ENCODE measurements at places on chromosomes 2 and 18.

- no peak for DNase-seq
Observed at GRCh38 chr2:160241251-160242137, 41.4 kb upstream of the ITGB6 start.

- no peak for DNase-seq
Observed at GRCh38 chr2:198411936-198412335, 607.5 kb downstream of the PLCL1 start.

DNA sequence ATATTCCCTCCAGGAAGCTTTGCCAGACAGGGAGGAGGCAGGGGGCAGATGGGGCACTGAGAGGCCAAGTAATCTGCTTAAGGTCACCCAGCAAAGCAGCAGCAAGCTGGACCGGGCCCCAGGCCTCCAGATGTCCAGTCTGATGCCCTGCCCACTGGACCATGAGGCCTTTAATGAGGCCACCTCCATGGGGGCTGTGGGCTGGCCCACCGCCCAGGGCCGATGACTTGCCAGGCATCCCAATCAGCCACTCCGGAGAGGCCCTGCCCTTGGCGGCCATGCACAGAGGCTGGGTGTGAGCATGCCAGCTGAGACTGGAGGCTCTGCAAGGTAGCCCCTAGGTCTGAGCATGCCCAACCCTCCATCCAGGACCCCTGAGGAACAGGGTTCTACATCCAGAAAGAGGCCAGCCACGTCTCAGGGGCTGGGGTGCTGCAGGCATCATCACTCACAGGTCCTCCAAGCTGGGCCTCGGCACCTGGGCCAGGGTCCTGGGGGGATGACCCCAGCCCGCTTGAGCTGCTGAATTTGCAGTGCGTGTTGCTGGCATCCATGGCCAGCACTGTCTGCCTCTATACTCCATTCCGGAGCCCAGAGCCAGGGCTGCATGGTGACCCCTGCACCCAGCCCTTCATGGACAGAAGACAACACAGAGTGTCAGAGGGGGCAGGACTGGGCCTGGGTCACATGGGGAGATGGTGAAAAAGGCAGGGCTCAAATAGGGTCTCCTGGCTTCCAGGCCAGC is 164.2 kb downstream of the INHBB start:
- DNase-seq, result no peak

DNA sequence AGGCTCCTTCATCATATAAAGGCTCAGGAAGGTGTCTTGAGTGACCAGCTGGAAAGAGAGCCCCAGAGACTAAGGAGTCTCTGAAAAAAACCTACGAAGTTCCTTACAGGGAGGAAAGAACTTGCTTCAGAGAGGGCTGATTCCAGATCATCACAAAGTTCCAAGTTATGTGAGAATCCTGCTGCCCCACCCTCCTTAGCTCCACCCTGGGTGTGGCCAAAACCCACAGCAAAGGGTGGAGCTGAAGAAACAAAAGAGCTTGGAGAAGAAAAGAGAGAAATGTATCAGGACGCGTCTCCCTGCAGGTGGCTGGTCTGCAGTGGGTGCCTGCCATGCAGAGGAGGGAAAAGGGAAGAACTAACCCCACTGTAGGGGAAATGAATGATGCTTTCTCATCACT is 32.8 kb upstream of the ZNF396 start:
- no peak for DNase-seq

GRCh38 chr18:74862094-74862493 is 264.4 kb downstream of the ZNF407 start:
- no peak for DNase-seq

DNA sequence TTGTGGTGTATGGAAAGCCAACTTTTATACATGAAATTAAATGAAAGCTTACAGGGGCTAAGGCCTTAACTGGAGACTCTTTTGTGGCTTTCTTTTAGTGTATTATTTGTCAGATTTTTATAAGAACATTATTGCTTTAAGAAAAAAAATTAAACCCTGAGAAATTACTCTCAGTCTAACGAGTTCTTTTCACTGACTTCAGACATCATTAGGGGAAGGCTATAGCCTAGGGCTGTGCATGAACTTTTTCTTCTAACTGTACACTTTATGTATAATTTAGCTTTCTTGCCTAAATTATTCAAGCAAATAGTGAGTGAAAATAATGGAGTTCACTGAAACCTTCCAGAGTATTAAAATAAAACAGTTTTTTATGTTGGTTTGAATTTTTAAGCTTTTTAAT is 151.1 kb upstream of the MEIS1 start:
- DNase-seq, result no peak

DNA sequence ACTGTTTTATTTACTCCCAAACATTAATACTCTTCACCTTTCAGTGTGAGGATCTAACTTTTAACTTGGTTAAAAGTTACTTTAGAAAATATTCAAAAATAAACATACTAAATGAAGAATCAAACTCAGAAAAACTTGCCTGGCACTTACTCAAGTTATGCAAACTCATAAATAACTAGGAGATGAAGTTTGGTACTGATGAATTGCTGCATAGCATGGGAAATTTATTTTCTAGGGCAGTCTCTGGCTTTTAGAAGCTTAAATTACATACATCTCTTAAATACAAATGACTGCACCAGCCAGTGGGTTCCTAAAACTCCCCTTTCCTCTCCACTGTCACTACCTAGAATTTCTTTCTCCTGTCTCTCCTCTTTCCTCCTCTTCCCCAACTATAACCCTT is 46.7 kb upstream of the CREB1 start:
- DNase-seq, result no peak

DNA sequence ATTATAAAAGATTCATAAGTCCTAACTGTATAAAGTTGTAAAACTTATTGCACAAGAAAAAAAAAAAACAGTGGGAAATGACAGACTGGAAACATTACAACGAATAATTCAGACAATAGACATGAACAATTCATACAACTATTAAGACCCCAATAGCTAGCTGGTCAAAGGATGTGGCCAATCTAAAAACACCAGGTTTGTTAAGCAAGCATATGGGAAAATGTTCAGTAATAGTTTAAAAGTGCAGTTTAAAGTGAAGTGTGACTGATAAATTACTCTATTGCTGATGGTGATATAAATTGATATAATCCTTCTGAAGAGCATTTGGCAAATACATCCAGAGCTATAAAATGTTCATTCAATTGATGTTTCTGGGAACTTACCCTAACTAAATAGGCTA is 289.0 kb downstream of the CAMKMT start:
- DNase-seq, result no peak

- no peak for DNase-seq
Observed at GRCh38 chr2:1960761-1961160, 216.4 kb upstream of the PXDN start.

DNA sequence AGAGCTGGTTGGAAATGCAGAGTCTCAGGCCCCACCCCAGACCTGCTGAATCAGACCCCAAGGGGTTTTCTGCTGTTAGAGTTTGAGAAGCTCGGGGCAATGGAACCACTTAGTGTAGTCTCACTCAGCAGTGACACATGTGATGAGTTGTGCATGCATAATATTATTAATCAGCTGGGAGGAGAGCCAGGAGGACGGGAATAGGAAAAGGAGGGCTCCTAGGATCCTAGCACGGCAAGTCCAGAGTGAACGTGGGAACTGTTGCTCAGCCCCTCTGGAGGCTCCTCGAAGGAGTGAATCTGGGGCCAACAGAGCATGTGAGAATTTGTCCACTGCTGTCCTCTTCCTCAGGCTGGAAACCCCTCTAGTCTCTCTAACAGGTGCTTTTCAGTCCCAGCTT is 87.1 kb downstream of the HS1BP3 start:
- no peak for DNase-seq

DNA sequence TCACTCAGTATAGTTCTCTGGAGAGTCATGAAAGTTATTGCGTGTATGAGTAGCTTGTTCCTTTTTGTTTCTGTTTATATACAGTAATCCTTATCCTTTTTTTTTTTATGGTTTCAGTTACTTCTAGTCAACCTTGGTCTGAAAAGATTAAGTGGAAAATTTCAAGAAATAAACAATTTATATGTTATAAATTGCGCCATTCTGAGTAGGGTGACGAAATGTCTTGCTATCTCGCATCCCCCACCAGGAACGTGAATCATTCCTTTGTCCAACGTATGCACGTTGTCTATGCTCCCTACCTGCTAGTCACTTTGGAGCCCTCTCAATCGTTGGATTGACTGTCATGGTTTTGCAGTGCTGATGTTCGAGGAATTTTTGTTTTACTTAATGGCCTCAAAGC is 60.4 kb downstream of the FAM117B start:
- no peak for DNase-seq

DNA sequence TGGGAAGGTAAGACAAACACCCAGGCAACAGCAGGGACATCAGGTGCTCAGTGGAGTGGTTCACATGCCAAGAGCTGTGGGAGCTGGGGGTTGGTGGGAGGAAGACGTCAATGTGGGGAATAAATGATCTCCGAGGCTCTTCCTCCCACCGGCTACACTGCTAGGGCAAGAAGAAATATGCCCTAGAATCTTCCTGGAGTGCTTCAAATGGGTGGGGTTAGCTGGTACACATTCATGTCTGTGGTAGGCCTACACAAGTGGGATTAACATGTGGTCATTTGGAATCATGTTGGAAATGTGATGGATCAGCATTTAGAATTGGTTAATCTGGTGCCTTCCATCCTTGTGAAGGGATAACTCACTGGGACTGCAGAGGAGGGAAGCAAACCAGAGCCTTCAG is 12.4 kb upstream of the ZFP36L2 start:
- DNase-seq, result no peak

- no peak for DNase-seq
Observed at GRCh38 chr2:232038881-232039485, 77.5 kb downstream of the DIS3L2 start.

DNA sequence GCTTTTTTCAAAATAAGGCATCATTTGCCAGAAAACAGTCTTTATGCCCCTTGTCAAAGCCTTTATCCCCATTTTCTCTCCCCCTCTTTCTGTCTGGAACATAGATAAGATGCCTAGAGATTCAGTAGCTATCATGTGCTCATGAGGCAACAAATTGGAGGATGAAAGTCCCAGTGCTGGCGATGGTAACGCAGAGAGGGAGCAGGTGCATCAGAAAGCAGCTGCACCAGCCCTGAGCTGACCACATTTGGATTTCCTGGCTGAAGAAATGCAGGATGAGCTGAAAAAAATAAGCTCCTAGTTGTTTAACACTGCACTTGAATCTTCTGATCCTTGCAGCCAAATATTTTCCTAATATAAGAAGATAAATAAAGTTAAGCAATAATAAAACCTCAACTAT is 48.0 kb downstream of the LOXHD1 start:
- no peak for DNase-seq

GRCh38 chr2:120425014-120425413 is 79.1 kb downstream of the INHBB start:
- DNase-seq, result peak; percentile 45

DNA sequence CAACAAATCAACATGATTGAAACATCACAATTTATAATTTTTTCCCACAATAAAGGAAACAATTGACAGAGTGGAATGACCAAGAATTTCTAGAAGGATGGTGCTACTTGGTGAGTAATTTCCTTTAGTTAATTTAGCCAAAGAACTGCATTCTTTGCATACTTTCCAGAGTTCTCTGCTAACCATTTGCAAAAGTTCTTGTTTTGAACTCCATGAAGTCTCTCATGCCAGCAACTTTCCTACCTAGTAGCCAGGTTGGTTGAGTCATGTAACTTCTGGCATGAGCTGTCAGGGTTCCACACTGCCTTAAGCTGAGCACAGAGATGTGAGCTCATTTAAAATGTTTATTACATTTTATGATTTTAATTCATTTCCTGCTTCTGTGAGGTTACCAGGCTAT is 539.6 kb downstream of the PID1 start:
- no peak for DNase-seq

DNA sequence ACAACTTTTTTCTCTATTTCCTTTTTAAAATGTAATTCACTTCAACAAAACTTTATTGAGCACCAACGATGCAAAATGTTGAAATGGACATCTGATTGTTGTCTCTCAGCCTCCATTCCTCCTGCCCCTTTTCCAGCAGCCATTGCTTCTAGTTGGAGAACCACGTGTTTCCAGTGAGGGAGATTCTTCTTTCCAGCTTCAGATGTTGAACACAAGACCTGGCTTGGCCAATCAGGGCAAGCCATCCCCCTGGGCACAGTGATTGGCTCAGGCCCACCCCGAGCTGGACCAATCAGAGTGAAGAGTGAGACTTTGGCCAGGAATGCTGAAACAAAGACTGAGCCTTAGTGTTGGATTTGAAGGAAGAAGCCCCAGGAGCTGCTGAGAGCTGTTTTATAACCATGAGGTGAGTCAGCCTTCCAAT is 59.0 kb downstream of the E2F6 start:
- DNase-seq, result peak; percentile 26

GRCh38 chr2:29223851-29224692 is 108.9 kb downstream of the CLIP4 start:
- DNase-seq, result no peak

DNA sequence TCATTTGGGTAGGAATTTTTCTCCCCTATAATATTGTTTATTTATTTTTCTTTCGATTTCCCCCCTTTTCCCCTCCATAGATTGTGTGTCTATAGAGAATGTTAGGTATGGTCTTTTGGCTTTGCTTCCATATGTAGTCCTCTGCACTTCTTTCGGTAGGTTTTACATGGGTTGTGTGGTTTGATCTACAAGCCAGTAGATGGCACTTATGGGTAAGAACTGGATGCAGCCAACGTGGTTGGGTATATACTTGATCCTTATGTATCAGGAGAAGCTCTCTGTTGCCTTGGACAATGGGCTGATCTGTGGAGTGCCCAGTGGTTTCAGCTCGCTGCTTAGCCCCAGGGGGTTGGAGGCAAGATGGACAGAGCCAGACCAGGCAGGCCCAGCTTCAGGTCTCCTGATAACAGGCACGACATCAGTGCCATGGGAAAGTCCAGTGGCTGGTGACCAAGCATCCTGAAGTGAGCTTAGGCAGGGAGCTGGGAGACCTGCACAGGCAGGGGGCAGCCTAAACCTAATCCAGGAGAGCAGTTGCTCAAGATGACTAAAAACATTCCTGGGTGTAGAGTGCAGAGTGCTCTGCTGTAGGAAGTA is 488.3 kb downstream of the CCDC85A start:
- peak; percentile 29 for DNase-seq

GRCh38 chr18:8942909-8943545 is 159.5 kb upstream of the NDUFV2 start:
- DNase-seq, result no peak

GRCh38 chr2:34899079-34899478 is 1300.0 kb upstream of the FAM98A start:
- no peak for DNase-seq

DNA sequence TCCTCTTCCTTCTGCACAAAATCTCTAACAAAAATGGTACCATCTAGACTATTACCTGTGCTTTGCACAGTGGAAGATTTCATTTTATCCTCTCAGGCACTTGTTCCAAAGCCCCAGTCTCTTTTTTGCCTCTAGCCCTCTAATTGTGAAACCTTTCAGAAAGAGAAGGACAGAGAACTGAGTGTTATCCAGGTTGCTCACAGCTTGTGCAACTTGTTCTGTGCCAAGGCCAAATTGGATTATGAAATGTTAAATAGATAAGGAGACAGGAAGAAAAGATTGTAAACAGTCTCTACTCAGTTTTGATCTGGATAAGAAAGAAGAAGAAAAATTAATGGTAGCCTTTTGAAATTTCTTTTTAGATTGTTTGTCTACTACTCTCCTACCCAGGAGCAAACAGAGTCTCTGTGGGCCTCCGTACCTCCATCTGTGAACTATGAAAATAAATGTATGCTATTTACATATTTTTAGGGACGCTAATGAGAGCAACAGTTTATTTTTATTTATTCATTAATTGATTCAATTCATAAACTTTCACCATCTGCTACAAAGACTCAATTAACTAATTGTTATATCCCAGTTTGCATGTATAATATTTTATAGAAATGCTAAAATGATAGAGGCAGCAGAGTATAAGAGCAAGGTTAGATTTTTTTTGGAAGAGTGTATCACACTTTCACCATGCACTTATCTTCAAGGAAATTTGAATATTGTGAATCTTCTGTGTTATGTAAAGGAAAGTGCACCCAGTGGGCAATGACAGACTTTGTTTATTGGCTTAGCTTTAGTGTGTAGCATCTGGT is 339.0 kb upstream of the ETAA1 start:
- no peak for DNase-seq
